ENCODE measurements at places on chromosomes 16 and 17.

- no peak for DNase-seq
These were observed 57.2 kb upstream of the SEC14L1 start for GRCh38 chr17:77083531-77083930.

DNA sequence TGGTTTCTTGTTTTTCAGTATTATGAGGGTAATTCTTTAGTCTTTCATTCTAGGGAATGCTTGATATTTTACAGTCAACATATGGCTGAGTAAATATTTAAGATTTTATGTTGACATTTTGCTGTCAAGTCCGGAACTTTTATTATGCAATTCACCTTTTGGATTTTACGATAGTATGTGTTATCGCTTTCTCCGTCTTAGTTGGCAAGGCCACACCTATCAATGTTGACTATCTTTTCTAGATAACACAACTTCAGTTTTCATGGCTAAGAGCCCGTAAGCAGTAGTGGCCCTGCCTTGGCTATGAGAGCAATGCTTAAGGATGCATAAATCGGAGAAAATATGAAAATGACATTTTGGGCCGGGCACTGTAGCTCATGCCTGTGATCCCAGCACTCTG, 39.5 kb upstream of the CDH13 start:
- DNase-seq = no peak

- DNase-seq = no peak
These were observed 64.2 kb downstream of the GNA13 start for GRCh38 chr17:64992325-64992802.

DNA sequence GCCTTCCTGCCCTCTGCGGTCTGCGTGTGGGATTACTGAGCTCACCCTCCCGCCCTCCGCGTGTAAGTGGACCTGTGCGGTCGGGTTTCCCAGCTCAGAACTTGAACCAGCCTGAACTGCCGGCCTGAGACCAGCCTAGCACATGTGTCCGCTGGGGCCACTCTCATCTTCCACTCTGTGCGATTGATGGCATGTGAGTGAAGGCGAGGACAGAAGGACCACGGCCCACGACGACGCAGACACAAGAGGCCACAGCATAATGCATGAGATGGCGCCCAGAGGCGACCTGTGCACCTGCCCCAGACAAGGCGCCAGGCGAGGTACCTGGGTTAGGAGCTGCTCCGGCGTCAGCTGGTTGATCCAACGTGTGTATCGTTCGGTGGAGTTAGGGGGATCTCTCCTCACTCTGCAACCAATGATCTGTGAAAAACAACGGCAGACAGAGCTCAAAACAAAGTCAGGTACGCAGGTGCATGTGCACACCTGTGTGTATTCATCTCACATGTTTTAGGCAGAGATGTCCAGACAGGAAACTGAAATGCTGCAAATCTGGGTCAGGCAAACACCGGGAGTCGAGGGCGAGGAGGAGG, 74.5 kb upstream of the METRNL start:
- no peak for DNase-seq

DNA sequence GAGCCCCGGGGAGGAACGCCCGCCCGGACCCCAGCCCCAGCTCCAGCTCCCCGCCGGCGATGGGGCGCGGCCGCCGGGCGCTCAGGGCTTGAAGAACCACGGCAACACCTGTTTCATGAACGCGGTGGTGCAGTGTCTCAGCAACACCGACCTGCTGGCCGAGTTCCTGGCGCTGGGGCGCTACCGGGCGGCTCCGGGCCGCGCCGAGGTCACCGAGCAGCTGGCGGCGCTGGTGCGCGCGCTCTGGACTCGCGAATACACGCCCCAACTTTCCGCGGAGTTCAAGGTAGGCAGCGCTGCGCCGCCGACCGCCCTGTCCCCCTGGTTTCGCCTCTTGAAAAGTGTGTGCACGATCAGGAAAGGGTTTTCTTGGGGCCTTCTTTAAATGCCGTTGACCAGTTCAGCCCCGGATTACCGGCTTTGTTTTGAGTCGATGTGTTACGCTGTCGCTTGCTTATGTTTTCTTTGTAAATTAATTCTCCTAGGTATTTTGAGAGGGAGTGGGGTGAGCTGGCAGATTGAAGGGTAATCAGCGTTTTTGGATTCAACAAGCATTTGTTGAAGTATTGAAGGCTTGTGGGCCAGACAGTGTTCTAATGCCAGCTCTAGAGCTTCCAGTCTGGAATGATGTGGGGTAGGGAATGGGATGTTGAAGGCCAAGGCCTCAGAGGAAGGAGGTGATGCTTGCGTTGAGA, 681 bp downstream of the USP43 start:
- no peak for DNase-seq

DNA sequence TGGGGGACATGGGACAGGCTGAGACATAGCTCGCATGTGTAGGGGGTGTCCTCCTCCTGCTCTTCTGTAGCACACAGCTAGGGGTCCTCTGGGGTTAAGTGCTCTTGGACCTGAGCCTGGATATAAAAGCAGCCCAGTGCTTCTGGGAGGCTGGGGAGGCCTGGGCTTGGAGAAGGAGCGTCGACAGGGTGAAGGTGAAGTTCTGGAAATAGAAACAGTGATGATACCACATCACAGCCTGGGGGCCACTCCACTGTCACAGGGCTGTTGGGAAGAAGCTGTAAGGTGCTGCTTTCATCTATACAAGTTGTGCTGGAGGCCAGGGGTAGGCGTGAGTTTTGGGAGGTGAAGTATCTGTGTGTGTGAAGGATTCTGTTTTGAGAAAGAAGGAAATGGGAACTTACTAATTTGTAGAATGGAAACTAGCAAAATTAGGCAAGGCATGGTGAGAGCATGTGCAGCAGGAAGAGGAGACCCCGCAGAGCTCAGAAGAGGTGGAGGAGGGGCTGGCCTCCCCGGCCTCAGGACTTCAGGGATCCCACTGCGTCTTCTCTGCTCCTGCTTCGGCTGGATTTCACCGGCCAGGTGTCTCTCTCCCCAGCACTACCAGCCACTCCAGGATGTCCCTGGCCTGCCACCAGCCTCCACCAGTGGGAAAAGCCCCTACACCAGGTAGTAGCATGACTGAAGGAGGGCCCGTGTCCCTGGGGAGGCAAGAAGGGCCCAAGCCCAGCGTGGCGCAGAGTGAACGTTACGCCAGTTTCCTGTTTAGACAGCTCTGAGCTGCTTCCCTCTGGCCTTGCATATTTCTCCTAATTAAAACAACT, 19.4 kb downstream of the PLCG2 start:
- no peak for DNase-seq

DNA sequence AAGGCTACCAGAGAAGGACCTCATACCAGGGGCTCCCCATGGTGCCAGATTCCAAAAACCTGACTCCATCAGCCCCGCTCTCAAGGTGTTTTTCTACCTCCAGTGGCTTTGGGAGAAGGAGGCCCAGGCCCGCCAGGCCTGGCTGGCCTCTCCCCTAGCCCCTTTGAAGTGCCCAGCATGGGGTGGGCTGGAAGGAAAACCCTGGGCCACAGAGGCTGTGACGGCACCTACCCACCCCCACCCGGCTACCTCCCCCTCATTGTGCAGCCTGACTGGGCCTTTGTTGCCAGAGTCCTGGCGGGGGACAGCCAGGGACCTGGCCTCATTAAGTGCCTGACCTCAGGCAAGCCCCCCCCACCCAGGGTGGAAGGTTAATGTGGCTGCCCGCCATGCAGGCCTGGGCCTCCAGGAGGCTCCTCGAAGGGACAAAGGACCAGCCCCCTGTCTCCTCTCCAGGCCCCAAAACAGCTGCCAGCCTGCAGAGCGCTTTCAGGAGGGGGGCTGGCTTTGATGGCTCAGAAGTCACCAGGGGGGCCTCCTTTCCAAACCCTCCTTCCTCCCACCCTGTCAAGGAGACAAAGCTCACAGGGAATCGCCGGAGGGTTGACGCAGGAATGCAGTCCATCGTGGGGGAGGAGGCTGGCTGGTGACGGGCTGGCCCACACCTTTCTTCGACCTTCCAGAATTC, 159.4 kb downstream of the ZNF423 start:
- no peak for DNase-seq

GRCh38 chr16:64880006-64880405, 241.9 kb downstream of the CDH11 start:
- no peak for DNase-seq

GRCh38 chr17:35900708-35901480, 20.7 kb upstream of the CCL5 start:
- no peak for DNase-seq

DNA sequence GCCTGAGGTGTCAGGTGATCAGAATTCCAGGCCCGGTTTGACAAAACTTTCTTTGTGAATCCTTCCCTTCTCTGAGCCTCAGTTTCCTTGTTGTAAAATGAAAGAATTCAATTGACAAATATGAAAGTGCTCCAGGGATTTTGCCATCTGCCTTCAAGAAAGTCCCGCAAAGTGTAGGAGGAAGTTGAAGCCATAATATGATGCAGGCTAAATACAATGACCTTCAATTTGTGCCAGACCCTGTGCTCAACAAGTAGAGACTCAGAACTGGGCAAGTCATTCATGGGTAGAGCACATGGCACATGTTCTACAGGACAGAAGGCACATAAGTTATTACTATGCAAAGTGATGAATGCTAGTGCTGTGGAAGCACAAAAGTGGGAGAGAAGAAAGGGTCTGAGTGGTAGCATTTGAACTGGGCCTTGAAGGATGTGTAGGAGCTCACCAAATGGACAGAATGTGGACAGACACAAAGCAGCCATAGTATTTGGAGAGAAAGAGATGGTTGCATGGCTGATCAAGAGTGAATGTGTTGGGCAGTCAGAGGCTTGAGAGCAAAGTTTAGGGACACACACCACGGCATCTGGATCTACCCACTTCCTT, 2.4 kb upstream of the SCIMP start:
- no peak for DNase-seq

- no peak for DNase-seq
These were observed at the start of gene SECTM1 for GRCh38 chr17:82333279-82334171. Gene SECTM1, minus strand, starts transcription at chr17:82333766. Its CDS starts 6,526 bp downstream, at chr17:82327240.
